ENCODE measurements at places on chromosomes 13 and 19.

DNA sequence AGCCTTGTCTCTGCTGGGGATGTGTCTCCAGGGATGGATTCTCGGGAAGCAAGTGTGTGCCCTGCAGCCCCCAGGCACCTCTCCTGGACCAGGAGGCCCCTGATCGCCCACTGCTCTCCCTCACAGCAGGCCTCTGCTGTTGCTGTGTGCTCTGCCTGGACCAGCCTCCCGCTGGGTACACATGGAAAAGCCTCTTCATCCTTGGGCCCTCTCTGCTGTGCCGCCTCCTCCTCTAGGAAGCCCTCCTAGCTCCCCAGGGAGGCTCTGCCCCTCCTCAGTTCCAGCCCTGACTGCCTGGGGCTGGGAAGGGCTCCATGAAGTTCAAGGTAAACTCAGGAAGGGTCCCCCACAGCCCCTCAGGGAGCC is 12.0 kb downstream of the NDUFA11 start:
- no peak for DNase-seq

- peak; percentile 55 for DNase-seq
Observed at GRCh38 chr19:43798546-43799409, 3.5 kb downstream of the LYPD5 start.

DNA sequence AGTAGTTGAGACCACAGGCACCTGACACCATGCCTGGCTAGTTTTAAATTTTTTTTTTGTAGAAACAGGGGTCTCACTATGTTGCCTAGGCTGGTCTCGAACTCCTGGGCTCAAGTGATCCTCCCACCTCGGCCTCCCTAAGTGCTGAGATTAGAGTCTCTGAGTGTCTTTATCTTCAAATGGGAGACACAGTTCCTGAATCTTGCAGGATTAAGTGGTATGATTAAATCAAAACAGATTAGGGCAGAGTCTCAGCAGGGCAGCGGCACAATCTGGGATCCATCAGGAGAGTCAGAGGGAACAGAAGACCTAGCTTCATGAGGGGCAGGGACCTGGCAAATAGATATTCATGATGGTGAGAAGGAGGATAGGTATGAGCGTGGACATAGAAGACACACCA is 953 bp downstream of the RLN3 start:
- DNase-seq: no peak

DNA sequence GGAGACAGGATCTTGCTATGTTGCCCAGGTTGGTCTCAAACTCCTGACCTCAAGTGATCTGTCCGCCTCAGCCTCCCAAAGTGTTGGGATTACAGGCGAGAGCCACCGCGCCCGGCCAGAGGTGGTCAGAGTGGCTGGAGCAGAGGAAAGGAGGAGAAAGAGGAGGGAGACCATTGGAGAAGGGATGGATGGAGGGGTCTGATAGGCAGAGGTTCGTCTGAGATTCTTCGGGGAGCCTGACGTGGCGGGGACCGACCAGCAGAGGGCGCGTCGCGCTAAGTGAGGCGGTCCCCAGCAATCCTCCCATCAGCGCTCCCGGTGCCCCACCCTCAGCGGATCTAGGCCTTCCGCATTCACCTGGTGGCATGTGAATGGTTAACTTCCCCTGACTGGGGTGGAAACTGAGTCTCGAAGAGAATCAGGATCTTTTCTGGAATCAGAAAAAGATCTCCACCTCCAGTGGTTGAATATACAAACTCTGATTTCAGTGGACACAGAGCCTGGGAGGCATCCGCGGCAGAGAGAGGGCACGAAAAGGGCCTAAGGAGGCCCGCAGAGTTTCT is 8.8 kb downstream of the GTPBP3 start:
- peak; percentile 83 for DNase-seq

- no peak for DNase-seq
Observed at GRCh38 chr19:16452325-16452724, 19.4 kb downstream of the EPS15L1 start.

DNA sequence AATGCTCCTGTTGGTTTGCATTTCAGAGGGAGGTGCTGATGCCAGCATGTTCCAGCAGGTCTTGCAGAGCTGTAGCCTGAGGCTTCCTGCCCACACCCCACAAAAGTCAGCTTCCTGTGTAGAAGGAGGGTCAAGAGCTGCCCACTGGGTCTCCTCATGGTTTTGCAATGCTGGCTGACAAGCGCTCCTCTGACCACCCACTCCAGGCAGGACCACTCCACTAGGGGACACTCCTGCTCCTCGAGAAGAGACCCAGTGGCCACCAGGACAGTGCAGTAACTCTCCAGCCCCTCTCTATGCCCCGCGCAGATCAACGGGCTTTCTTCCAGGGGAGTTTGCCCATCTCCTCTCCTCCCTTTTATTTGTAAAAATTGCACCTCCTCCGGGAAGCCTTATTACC is 72.9 kb upstream of the UQCRFS1 start:
- no peak for DNase-seq

GRCh38 chr19:4988770-4989251 is 19.9 kb downstream of the KDM4B start:
- no peak for DNase-seq

DNA sequence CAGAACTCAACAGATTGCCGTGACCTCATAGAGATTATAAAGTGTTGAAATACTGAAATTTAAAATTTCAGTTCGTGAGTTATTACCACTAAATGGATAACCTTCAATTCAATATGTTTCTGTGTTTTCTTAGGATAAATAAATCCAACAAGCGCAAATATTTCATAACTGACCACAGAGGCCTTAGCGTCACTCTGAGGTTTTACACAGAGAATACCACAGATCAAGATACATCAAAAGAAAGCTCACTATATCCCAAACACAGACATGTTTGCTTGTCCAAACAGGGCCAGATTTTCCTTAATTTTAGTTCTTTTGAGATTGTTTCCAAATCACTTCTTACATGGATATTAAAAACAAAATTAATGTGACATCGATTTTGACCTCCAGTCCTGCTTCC is 235.8 kb downstream of the EFNB2 start:
- no peak for DNase-seq

DNA sequence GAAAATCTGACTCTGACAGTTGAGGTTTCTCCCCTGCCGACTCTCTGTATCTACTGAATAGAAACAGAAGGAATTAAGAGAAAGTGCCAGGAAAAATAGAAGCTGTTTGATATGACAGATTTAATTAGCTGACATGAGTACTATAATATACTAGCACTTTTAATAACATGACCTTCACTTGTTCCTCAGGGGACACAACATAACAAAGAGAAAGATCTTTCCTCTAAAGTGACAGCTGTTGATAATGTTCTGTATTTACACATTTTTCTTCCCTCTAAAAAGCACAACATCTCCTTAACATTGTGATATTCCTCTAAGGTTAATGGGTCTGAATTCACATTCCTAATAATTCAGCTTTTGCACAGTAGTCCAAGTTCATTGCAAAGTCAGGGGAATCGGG is 1136.0 kb downstream of the PCDH17 start:
- DNase-seq: no peak

- DNase-seq: no peak
Observed at GRCh38 chr13:109198585-109198984, 569.2 kb downstream of the MYO16 start.

- DNase-seq: peak; percentile 69
Observed at GRCh38 chr19:8208922-8209461, at the start of gene CERS4. CERS4 (plus strand) TSS chr19:8209370; CDS start chr19:8251077, 41,707 bp downstream.

DNA sequence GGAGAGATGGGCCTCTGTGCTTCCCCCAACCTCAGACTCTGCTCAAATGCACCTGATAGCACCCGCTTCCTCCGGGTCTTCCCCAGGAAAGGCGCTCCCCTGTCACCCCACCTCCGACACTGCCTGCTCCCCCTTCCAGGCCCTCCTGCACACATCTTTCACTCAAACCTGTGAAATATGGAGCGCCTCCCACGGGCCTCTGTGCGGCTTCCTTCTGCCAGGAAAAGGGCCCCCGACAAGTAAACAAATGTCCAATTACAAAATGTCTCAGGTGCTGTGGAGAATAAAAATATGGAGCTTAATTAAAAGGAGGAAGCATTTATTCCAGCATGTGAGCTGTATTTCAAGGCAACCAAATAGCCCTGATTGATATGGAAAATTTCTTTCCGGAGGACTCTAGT is 15.6 kb upstream of the CCNE1 start:
- DNase-seq: no peak

DNA sequence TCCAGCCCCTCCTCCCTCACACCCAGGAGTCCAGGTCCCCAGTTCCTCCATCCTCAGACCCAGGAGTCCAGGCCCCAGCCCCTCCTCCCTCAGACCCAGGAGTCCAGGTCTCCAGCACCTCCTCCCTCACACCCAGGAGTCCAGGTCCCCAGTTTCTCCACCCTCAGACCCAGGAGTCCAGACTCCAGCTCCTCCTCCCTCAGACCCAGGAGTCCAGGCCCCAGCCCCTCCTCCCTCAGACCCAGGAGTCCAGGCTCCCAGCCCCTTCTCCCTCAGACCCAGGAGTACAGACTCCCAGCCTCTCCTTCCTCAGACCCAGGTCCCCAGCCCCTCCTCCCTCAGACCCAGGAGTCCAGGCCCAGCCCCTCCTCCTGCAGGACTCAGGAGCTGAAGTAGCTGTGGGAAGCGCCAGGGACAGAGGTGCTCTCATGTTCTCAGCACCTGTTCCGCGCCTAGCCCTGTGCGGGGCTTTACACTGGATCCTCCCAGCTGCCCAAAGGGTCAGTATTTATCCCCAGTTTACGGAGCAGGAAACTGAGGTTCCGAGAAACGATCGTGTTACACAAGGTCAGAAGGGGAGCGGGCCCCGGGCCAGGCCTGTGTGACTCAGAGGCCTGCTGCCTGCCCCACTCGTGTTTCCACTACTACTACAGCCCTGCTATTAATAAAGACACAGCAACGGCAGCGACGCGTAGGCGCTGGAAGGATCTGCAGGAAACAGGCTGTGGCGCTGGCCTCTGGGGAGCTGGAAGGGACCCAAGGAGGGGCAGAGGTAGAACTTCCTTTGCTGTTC is 1.7 kb upstream of the SBK3 start:
- peak; percentile 50 for DNase-seq

DNA sequence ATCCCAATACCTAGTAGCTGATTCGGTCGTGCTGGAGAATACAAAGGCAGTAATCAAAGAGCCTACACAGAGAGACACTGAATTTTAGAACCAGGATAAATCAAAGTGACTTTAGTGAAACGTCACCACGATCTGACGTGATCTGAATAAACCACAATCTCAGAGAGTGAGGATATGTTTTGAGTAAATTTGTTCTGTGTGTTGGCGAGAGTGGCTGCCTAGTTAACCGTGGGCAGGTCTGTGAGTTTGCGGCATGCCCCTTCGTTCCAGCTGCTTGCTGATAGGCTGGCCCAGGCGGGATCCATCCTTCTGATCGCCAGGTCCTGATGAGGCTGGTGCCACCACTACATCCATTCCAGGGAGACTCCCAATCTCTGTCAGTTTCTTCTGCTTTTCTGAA is 40.4 kb downstream of the LRCH1 start:
- no peak for DNase-seq

- no peak for DNase-seq
Observed at GRCh38 chr19:1386945-1387683, 3.4 kb downstream of the NDUFS7 start.

DNA sequence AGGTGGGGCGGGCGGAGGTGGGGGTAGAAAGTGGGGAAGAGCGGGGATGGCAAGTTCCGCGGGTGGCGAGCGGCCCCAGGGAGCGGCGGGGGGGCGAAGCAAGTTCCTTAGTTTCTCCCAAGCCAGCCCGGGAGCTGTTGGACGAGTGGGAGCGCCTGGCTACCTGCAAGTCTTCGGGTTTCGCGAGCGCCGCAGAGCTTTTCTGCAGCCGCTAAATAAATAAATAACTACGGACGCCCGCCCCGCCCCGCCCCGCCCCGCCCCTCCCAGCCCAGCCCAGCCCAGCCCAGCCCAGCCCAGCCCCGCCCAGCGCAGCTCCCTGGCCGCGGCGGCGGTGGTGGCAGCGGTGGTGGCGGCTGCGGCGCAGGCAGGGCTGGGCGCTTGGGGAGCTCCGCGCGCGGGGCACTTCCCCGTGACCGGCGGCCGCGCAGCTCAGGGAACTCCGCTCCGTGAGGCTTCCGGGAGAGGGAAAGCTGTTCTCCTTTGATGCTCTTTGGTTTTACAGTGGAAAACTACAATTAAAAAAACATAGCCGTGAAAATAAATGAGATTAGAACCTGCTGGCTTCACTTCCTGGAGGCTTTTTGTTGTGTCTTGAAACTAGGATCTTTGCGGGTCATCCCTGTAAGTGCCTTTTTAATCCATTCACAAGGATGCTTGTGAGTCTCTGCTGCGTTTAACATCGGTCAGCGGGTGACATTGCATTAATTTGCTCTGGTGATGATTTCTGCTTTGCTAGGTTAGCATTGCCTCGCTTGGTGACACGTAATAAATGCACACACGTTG is at the start of gene UBE2L5:
Gene UBE2L5, plus strand, starts transcription at position 440 of the 786 bp plus-strand sequence. CDS start 5,498 bp downstream, outside the sequence.
- DNase-seq: peak; percentile 78

All from hematopoietic multipotent progenitor cell treated with erythropoietin and hydrocortisone succinate and interleukin-3 and kit ligand, for 6 days (in vitro differentiated cells).